Activated CD8-positive, alpha-beta memory T cell treated with anti-CD3 and anti-CD28 coated beads for 4 hours (primary cell): ENCODE measurements at places on chromosomes 4 and X.

- no peak for DNase-seq
Measured at GRCh38 chrX:11704725-11705495, 39.2 kb upstream of the ARHGAP6 start.

GRCh38 chr4:72119946-72120345 lies 88.1 kb downstream of the NPFFR2 start:
- DNase-seq = no peak

DNA sequence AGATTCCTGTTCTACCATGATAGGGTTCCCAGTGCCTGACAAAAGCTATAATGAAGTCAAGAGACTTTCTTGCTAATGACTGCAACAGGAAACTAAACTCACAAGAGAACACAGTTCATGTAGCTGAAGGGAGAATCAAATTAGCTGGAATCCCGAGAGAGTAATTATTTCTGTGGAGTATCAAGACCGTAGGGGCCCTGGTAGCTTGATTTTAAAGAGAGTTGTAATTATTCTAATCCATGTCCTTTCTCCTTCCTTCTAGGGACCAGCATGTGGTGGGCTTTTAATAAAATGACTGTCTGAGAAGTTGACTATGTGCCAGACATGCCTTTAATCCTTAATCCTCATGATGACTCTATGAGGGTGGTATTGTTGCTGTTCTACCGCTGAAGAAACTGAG lies 1.7 kb upstream of the TRPC5OS start:
- DNase-seq = no peak

DNA sequence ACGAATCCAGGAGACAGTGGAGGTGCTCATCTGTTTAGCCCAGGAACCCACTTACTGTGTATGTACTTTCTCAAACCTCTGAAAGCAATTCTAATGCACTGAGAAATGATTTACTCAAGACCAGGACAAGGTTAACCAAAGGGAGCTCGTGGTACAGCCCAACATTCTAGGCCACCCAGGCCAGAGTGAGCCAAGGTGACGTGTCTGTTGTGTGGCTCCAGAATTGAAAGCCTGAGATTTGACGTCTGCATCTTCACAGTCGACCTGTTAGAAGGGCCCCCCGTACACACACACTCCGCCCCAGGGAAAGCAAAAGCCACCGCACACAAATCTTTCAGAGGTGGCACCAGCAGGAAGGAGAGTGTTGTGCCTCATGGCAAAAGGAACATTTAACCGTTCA lies 2.3 kb downstream of the MAP3K15 start:
- DNase-seq = no peak

GRCh38 chr4:82706349-82707000 lies 92.1 kb downstream of the SCD5 start:
- no peak for DNase-seq

GRCh38 chrX:148441387-148441786 lies 59.0 kb upstream of the AFF2 start:
- DNase-seq = no peak

GRCh38 chr4:72112514-72113156 lies 80.8 kb downstream of the NPFFR2 start:
- no peak for DNase-seq

GRCh38 chr4:167177925-167178324 lies 56.4 kb downstream of the SPOCK3 start:
- no peak for DNase-seq

DNA sequence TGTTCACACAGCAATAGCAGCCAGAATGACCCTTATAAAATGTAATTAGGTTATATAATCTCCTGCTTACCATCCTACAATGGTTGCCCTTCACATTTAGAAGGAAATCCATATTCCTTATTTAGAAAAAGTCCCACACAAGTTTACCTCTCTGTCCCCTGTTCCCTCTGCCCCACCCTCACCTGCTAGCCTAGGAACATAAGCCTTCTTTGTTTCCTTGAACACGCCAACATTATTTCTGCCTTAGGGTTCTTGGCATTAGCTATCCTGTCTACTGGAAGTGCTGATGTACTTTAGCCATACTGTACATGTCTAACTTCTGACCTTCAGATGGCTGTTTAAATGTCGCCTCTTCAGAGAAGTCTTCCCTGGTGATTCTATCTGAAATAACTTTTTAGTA lies 28.4 kb upstream of the USP53 start:
- no peak for DNase-seq

DNA sequence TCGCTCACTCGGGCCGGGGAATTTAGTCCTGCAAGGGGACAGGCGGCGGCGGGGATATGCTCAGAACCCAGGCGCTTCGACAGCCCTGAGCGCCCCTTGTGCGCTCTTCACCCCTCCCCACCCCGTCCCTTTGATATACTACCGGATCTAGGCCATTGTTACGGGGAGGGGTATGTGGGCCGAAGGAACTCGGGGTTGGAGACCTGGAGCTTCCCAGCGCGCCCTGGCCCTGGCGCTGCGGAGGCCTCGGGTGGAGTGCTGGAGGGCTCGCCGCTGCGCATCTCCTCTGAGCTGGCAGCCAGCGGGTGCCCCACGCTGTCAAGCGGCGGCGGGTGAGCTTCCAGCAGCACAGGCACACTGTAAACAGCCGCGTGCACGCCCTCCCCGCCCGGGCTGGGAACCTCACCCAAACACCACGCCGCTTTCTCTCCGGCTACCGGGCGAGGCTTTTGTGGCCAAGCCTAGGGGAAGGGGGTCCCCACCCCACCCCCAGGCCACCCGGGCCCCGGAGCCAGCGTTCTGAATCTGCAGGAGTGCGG lies 54.5 kb upstream of the BCOR start:
- no peak for DNase-seq

DNA sequence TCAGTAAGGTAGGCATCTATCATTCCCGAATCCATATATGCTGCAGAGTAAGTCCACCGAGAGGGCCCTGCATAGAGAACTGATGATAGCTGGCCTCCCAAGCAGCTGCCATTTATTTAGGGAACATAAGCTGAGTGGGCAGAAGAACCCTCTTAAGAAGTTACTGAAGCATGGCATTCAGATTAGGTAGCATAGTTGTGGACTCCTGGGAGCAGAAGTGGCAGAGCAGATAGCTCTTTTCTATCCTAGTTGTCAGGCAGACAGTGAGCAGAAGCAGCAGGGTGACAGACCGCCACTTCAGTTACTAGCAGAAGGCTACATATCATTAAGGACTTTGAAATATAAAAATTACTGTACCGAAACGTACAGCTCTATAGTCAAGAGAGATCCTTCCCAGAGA lies 454.7 kb downstream of the PPP4R3C start:
- DNase-seq = no peak

- no peak for DNase-seq
Measured at GRCh38 chr4:98226396-98226795, 34.8 kb upstream of the RAP1GDS1 start.

DNA sequence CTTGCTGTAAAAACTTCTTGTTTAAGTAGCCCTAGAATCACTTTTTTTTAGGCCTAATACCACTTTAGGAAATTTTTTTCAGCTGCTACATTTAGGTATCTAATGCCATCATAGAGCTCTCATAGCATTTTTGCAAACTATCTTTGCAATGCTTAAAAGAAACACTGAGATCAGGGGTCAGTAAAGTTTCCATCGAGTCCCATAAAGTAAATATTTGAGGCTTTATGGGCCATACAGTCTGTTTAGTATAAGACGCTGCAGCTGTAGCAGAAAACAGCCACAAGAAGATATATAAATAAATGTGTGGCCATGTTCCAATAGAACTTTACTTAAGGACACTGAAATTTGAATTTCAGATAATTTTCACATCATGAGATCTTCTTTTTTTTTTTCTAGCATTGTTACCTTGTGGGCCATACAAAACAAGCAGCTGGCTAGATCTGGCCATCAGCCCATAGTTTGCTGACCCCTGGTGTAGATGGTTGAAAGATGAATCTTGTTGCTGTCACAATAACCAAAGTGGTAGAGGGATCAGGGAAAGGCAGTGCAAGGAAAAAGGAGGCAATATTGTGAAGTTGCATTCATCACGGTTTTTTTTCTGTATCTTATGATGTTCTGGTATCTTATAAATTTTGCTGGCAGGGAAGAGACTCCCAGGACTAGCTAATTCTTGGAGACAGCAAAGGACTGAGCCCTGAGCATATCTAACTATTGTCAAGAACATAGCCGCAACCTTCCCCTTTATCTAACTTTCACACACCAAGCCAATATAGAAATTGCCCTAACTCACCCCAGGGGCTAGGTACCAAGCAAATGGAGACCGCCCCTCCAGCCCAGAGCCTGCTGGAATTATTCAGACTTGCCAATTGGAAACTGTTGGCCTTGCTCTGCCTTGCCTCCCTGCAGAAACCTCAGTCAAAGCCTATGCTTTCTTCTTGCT lies 46.6 kb downstream of the RASGEF1B start:
- DNase-seq = no peak

DNA sequence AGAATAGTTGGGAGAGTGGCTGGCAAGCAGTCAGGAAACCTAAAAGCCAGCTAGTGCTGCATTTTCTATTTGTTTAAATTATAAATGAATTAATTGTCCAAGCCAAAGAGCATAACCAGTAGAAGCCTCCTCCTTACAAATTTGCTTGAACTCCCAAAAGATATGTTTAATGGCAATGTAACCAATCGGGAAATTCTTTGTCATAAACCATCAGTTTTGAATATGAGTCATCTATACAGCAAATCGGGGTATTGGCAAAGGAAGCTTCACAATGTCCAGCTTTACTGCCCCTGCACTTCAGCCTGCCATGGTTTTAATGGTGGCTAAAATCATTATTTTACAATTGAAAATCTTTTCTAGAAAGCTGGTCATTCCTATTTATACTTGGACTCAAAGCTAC lies 216.6 kb downstream of the SHROOM3 start:
- no peak for DNase-seq

DNA sequence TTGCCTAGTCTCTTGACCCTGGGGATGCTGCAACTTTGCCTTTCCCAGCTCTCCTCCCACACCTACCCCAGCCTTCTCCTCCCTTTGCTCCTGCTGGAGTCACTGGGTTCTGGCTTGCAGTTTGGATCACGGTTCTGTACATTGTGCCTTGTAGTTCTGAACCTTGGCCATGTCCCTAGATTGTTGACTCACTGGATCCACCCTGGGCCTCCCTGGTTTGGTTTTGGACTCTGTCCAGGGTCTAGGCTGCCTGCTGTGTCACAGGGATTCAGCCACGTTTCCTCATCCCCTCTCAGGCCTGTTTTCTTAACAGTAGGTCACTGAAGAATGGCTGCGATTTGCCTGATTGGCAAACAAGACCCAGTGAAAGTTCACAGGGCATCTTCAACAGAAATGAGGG lies 11.5 kb upstream of the GABRE start:
- no peak for DNase-seq

DNA sequence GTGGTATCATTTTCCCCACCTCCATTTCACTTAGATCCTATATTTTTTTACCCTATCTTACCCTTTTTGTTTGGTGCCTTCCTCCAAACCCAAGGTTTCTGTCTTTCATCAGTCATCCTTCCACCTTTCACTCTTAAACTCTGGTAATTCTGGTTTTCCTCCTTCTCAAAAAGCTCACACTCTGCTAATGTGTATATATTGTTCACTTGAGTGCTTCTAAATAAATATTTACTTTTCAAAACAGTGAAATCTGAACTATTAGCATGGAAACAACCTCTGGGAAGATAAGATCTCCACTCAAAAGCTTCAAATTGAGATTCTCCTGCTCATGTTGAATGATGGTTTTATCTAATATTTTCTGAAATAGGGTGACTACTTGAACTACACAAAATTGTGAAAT lies 21.5 kb downstream of the XIAP start:
- no peak for DNase-seq

- no peak for DNase-seq
Measured at GRCh38 chr4:1873776-1874175, 2.6 kb downstream of the NSD2 start.

DNA sequence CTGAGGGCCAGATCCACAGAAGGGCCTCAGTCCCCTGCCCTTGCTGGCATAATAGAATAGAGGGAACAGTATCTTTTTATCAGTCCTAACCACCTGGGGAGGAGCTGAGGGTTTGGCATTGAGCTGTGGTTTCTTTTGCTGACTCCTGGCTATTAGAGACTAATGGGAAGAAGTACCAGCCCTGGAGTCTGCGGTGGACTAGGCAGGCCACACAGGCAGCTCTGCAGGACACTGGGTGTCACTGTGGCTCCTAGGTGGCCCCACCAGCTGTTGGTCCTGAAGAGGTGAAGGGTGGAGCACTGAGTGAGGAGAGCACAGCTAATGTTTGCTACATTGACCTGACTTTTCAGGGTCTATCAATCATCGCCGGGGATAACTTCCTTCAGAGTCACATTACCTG lies 52.8 kb upstream of the GPC4 start:
- DNase-seq = no peak

- DNase-seq = no peak
Measured at GRCh38 chrX:151523351-151523750, 40.1 kb upstream of the PASD1 start.

DNA sequence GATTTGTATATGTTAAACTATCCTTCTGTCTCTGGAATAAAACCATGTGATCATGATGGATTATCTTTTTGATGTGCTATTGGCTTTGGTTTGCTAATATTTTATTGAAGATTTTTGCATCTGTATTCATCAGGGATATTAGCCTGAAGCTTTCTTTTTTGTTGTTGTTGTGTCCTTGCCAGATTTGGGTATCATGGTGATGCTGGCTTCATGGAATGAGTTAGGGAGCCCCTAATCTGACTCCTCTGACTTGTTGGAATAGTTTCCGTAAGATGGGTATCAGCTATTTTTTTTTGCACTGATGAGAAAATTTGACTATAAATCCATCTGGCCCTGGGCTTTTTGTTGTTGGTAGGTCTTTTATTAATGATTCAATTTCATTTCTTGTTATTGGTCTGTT lies 45.7 kb downstream of the ATP10D start:
- no peak for DNase-seq

- no peak for DNase-seq
Measured at GRCh38 chr4:168605411-168605810, 108.6 kb downstream of the PALLD start.

- DNase-seq = no peak
Measured at GRCh38 chr4:139773560-139774318, 108.1 kb downstream of the MGST2 start.

- no peak for DNase-seq
Measured at GRCh38 chrX:130869239-130869638, 33.8 kb downstream of the ENOX2 start.

DNA sequence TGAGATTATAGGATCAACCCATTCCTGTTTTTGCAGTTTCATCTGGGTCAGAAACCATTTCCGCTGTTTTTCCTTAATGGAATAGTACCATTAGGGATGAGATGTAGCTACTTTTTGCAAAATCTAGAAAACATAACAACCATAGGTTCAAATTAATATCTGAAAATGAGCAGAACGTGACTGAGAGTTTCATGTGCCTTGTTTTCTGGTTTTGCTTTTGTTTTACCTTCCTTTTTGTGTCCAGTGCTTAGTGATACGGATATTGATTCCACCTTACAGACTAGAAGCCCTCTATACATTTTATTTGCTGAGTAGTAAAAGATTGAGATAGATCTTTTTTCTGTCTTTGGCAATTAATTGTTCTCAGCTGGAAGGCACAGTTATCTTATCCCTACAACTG lies 46.5 kb downstream of the SNX25 start:
- DNase-seq = no peak

- no peak for DNase-seq
Measured at GRCh38 chr4:156609421-156609820, 362.2 kb downstream of the PDGFC start.
